ENCODE measurements at places on chromosomes 2 and 18.

DNA sequence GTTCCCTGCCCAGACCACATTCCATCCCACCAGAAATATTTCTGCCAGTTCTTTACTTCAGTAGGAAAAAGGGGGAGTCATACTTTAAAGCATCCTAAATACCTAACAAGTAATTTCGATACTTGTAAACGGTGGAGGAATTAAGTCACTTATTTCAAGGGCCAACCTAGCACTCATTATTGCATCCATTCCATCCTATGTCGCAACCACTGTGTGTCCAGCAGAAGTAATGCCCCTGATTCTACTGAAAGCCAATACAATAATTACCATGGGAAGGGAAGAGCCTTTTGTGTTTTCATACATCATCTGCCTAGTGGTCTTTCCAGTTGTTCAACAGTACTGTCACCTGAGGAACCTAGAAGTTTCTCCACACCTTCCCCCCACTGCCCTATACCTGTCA, 12.5 kb downstream of the SERPINB8 start:
- no peak for DNase-seq

DNA sequence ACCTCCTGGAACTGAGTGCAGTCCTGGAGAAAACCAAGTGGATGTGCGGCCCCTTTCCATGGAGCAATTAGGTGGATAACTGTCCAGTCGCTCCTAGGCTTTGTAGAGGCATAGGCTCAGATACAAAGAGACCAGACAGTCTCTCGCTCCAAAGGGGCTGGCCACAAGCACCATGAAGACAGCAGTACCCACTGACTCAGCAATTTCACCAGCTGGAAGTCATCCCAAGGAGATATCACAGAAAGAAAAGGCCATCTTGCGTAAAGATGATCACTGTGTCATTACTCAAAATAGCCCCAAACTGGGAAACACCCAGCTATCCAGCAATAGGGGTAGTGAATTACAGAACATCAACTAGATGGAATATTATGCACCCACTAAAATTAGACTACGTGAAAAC, 161.2 kb downstream of the MSH2 start:
- no peak for DNase-seq

DNA sequence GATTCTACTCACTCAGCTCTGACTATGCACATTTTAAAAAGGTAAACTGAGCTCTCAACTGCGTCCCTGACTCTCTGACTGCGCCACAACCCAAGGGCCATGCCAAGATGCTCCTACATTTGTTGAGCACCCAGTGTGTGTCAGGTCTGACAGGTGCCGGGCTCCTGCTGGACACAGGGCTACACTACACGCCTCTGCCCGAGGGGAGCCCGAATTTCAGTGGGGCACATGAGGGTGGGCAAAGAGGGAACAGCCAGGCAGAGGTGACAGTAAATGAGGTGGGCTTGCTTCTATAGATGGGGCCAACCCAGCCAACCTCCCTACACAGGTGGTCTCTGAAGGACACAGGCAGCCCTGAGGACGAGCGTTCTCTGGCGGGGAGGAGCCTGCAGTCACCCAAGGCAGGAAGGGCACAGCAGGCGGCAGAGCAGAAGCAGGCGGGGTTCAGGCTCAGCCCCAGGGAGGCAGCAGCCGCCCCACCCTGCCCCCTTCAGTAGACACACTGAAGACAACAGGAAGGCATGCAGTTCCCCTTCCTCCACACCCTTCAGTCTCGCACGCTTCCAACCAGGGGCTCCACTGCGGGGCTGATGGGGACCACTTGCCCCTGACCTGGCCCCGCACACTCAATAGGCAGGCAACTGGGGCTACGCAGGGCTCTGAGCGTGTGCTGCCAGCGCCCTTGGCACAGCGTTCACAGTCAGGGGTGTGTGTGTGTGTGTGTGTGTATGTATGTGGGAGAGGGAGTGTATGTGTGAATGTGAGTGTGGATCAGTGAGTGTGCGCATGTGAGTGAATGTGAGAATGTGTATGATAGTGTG, 98.4 kb downstream of the UXS1 start:
- DNase-seq: peak; percentile 90

GRCh38 chr2:29207352-29208148, 92.3 kb downstream of the CLIP4 start:
- no peak for DNase-seq

GRCh38 chr2:231318436-231318835, 77.1 kb upstream of the B3GNT7 start:
- DNase-seq: no peak

GRCh38 chr2:239993291-239993690, 31.9 kb downstream of the NDUFA10 start:
- no peak for DNase-seq

- no peak for DNase-seq
Measured at GRCh38 chr18:22467760-22468553, 50.2 kb upstream of the CTAGE1 start.

- DNase-seq: peak; percentile 76
Measured at GRCh38 chr2:168345601-168346000, 98.2 kb upstream of the STK39 start.

- DNase-seq: peak; percentile 42
Measured at GRCh38 chr2:226131299-226131784, 668.3 kb downstream of the IRS1 start.

- no peak for DNase-seq
Measured at GRCh38 chr2:145598434-145598833, 1078.5 kb upstream of the ZEB2 start.

DNA sequence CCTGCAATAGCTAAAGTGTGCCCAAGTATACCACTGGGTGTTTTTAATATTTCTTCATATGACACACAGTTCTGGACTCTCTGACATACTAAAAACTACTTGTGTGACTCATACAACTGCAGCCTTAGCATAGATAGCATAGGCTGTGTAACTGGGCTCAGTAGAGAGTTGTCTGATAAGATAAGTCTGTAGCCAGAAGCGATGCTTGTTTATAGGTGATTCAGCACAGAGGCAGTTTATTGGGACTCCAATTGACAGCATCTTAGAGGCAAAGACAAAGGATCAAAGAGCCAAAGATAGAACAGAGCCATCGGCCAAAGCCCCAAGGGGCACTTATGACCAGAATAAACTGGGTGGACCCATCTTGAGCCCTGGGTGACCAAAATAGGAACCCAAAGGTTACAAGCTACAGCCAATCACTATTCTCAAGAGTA, 42.3 kb downstream of the AAK1 start:
- peak; percentile 88 for DNase-seq

DNA sequence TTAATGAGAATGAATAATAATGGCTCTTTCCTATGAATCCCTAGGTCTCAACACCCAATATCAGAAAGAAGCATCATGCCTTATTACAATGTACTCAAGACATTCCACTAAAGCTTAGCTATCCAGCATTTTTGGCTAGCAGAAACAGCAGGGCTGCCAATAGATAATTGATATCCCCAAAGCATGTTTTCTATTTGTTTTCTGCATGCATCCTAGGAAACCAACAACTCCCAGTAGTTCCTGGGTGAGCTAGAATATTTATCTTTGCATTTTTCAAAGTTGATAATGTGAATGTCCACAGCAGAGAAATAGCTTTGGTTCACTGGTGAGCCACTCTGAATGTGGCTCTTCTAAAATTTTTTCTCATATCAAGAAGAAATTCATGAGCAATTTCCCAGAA, 5.8 kb upstream of the ANTXR1 start:
- no peak for DNase-seq

DNA sequence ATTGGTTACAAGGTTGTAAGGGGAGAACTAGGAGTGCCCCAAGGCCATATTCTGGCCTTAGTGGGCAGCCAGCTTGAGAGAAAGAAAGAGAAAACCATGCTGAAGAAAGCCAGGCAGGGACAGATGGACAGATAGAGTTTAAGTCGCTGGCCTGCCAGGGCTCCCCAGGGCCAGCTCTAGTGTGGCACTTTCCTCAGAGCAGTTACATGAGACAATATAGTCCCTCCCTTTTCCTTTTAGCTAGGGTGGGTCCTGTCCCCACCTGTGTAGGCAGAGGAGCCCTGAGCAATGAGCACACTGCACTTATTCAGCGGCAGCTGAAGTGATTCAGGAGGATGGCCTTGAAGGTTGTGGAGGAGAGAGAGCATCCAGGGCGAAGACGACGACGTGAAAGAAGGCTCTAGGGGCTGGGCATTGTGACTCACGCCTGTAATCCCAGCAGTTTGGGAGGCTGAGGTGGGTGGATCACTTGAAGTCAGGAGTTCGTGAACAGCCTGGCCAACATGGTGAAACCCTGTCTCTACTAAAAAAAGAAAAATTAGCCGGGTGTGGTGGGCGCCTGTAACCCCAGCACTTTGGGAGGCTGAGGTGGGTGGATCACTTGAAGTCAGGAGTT, 152.0 kb upstream of the SLC1A4 start:
- DNase-seq: no peak

DNA sequence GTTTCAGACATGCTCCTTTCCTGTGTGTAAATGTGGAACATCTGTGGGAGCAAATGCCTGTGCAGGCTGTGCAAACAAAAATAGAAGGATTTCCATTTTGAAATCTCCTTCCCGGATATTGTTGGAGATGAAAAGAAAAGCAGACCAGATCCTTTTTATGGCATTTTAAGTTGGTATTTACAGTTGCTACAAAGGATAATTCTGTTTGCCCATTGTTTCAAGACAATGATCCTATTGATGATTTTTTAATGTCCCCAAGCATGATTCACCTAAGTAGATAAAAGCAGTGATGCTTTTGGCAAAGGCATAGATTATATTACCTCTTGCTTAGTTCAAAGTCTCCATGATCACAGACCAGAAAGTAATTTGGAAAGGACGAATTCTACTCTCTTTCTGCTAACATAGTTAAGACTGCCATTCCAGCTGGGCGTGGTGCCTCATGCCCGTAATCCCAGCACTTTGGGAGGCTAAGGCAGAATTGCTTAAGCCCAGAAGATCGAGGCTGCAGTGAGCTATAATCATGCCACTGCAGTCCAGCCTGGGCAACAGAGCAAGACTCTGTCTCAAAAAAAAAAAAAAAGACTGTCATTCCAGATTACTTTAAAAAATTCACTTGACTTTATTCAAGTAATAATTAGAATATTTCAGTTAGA, 209.6 kb upstream of the SLC39A10 start:
- no peak for DNase-seq

- DNase-seq: no peak
Measured at GRCh38 chr2:209076151-209076550, 347.7 kb upstream of the MAP2 start.

GRCh38 chr2:166519391-166519962, 25.4 kb upstream of the SCN7A start:
- no peak for DNase-seq

GRCh38 chr2:233352141-233352842, 2.0 kb upstream of the DGKD start:
- no peak for DNase-seq

Data from hematopoietic multipotent progenitor cell treated with erythropoietin and hydrocortisone succinate and interleukin-3 and kit ligand, for 4 days (in vitro differentiated cells).